H9 (cell line): ENCODE measurements at places on chromosomes 4 and X. TPM values are rescaled to one million over a fixed set of nuclear protein-coding genes. Genes with fewer than 3 reads are reported as not detected.

VSIG1 gene
- 0.42 and 1.5 TPM in 2 replicates for total RNA-seq

DNA sequence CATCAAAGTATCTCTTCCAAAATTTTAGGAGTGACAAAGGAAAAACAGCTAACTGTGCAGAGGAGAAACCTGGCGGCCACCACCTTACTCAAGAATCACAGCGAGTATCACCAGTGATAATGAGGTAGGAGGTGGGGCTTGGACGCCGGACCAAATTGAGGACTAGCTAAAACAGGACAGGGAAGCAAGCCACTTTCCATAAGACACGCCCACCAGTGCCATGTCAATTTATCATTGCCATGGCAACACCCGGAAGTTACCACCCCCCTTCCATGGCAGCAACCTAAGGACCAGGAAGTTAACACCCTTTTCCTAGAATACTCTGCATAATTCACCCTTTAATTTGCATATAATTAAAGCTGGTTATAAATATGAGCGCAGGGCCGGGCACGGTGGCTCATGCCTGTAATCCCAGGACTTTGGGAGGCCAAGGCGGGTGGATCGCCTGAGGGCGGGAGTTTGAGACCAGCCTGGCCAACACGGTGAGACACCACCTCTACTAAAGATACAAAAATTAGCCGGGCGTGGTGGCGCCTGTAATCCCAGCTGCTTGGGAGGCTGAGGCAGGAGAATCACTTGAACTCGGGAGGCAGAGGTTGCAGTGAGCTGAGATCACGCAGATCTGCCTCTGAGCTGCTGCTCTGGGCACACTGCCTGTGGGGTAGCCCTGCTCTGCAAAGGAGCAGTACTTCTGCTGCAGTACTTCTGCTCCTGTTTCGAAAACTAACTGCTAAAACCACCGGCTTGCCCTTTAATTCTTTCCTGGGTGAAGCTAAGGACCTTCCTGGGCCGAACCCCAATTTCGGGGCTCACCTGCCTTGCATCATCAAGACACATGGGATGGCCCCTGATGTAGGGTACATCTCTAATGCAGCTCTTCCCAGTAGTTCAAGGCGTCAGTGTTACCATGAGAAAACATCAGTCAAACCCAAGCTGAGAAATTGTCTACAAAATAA is 116.7 kb downstream of the HMX1 start:
- no peak for DNase-seq
- no peaks in the 10 kb centered on the region for H3K36me3 ChIP-seq
- no peaks in the 10 kb centered on the region for H3K4me1 ChIP-seq
- H3K27me3 ChIP-seq: no peaks in the 10 kb centered on the region
- no peak overlapping the region for H3K27ac ChIP-seq
- H3K4me3 ChIP-seq: no peak overlapping the region

ADH1A gene
- total RNA-seq: not detected in 2 replicates

DNA sequence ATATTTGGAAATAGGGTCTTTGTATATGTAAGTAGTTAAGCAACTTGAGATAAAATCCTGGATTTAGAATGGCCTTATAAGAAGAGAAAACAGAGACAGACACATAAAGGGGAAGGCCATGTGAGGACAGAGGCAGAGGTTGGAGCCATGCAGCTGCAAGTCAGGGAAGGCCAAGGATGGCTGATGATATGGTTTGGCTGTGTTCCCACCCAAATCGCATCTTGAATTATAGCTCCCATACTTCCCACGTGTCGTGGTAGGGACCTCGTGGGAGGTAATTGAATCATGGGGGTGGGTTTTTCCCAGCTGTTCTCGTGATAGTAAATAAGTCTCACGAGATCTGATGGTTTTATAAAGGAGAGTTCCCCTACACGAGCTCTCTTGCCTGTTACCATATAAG is 76.3 kb downstream of the STK32B start:
- DNase-seq: no peak
- H3K4me3 ChIP-seq: no peak overlapping the region
- H3K27ac ChIP-seq: no peak overlapping the region
- H3K4me1 ChIP-seq: peaks cover 2% of the 10 kb centered on the region; the same call in 1 of the 2 replicates

- H3K4me1 ChIP-seq: no peaks in the 10 kb centered on the region
- no peak overlapping the region for H3K4me3 ChIP-seq
- H3K36me3 ChIP-seq: no peaks in the 10 kb centered on the region
- no peak for DNase-seq
- no peak overlapping the region for H3K27ac ChIP-seq
- H3K27me3 ChIP-seq: no peaks in the 10 kb centered on the region
These were observed 42.1 kb upstream of the HOPX start for GRCh38 chr4:56723201-56723605.
